ENCODE measurements at places on chromosomes 7 and 10. TPM values are rescaled to one million over a fixed set of nuclear protein-coding genes. Genes with fewer than 3 reads are reported as not detected.
A peak's percentile ranks its signal among the peaks of the same experiment; 100 is the strongest.

HSPA14 gene
- 25.4 TPM for total RNA-seq

SH2D4B gene
- total RNA-seq, result 0.17 TPM

ANKRD61 gene
- 3.5 TPM for total RNA-seq

CLDN3 gene
- not detected for total RNA-seq

JCAD gene
- 29.1 TPM for total RNA-seq

BTBD16 gene
- total RNA-seq, result not detected

KCP gene
- total RNA-seq, result 0.92 TPM

CDH23 gene
- 3.2 TPM for total RNA-seq

NPFFR1 gene
- total RNA-seq, result 0.19 TPM

OPTN gene
- 35.7 TPM for total RNA-seq

ECHDC3 gene
- total RNA-seq, result 1.7 TPM

DNA sequence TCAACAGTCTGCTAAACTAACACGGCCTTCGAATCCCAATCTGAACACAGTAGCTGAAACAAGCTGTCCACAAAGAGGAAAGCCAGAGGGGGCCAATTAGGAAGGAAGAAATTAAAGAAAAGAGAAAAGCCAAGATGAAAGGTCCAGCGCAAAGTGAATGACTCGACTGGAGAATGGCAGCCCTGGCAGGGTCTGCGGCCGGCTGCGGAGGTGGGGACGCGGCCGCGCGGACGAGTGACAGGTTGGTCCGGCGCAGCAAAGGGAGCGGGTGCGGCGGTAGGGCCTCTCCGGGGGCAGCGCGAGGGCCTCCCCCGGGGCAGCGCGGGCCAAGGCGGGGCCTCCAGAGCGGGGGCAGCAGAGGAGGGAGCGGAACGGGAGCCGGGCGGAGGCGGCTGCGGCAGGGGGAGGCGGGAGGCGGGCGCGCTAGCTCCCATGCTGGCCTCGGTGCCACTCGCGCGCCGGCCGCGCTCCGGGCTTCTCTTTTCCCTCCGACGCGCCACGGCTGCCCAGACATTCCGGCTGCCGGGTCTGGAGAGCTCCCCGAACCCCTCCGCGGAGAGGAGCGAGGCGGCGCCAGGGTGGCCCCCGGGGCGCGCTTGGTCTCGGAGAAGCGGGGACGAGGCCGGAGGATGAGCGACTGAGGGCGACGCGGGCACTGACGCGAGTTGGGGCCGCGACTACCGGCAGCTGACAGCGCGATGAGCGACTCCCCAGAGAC is at the start of gene VWC2:
Gene VWC2, plus strand, starts transcription at position 421 of the 718 bp plus-strand sequence. CDS start 1,798 bp downstream, outside the sequence.
- ATAC-seq, result peak; percentile 48

DNA sequence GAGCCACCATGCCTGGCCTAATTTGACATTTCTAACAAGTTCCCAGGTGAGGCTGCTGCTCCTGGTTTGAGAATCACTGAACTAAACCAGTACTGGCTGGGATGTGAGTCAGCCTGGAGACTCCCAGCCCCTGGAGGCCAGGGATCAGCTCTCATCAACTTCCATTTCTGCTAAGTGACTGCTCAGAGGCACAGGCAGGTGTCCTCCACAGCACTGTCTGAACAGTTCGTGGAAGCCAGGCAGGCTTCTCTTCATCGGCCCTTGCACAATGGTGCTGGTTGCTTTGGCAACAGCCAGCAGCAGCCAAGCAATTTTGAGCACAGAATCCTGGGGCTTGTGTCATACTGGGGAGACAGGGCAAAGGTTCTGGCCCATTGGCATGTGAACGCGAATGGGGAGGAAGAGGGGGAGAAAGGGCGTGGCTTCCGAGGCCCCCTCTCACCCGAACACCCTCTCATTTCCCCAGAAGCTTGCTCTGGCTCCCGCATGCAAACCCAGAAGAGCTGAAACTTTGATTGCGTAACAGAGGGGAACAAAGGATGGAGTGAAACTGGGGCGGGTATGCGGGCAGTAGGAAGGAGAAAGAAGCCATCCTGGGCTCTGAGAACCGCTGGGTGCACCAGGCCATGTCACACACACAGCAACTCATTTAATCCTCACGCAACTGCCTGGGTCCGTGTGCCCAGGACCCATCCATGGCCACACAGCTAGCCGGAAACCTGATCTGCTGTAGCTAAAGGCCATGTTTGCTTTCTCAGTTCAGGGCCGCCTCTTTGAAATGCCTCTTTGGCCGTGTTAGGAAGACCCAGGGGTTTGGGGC is 9.0 kb upstream of the POR start:
- peak; percentile 92 for ATAC-seq

DNA sequence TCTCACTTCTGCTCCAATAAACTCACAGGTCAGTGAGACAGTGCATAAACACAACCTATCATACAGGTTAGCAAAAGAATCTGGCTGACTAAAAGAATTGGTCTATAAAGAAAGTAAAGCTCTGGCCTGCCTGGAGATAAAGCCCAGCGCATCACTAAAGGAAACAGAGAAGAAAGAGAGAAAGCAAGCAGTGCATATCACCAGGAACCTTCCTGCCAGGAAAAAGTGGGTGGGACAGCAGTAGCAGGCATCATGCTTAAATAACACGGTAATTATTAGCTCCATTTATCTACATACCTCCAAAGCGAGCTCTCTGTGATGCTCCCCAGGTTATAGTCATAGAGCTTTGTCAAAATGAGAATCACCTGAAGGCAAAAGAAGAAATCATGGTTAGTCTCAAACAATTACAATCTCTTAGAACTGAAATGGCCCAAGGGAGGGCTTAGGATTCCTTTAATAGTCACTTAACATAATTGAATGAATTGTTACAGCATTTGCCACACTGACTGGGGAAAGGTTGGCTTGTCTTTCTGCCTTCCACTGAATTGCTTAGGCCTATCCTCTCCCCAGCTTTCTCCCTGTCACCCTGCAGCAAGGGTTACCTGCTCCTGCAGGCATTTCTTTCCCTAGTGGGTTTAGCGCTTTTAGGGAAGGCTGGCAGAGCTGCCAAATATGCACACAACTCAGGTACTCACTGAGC is 208.1 kb downstream of the SORCS1 start:
- ATAC-seq, result no peak

DNA sequence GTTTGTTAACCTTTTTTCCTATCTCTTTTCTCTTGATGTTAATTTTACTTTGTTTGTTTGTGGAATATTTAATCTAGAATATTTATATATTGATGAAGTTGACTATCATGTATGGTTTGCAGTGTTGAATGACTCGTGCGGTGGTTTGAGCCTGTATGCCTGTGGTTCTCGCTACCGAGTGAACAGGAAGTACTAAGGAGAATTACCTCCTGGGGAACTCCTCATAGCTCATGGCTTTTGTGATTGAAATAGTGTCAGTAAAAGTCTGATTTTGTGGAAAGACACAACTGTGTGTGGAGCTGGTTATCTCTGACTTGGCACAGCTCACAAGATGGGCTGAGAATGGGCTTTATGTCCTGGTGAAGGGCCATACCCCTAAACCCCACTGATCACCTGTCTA is 498.6 kb downstream of the GLRX3 start:
- ATAC-seq, result no peak

GRCh38 chr7:68958571-68958970 is 639.7 kb upstream of the AUTS2 start:
- no peak for ATAC-seq

- ATAC-seq, result no peak
These were observed 178.2 kb upstream of the NRG3 start for GRCh38 chr10:81696609-81697388.

- ATAC-seq, result no peak
These were observed 458 bp downstream of the COX15 start for GRCh38 chr10:99731306-99732032.

DNA sequence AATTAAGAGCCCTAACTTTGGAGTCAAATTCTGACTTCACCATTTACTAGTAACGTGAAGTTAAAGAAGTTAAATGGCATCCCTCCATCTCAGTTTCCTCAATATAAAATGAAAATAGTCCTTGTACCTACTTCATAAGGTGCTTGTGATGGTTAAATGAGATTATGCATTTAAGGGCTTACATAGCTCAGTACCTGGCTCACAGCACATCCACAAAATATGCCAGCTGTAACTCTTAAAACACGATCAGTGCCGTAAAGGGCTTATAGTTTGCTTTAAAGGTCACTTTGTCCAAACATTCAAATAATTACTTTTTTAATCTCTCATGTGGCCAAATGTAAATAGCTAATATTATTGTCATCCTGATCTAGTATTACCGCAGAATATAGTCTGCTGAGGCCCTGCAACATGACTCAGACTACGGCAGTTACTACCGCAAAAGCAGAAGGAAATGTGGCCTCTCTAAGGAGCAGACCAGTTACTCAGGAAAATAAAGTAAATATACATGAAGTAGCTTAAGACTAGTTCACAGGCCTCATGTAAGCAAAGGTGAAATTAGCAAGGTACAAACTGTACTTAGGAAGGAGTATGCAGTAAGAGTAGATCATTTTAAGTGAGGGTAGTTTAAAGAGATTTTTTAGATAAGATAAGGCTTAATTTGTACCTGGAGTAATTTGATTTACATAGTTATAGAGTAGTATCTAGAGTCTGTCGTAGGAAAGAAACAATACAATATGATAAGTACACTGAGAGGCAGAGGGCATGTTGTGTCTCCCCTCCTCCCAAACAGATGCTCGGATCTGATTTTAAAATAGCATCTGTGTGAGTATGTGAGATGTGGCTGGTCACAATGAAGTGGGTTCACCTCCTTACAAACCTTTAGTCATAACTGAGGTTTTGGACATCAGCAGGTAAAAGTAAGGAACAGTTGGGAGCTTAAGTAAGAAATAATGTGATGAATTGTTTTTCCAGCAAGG is 13.1 kb downstream of the CASP2 start:
- ATAC-seq, result no peak

GRCh38 chr7:35286422-35286821 is 32.5 kb upstream of the TBX20 start:
- no peak for ATAC-seq

DNA sequence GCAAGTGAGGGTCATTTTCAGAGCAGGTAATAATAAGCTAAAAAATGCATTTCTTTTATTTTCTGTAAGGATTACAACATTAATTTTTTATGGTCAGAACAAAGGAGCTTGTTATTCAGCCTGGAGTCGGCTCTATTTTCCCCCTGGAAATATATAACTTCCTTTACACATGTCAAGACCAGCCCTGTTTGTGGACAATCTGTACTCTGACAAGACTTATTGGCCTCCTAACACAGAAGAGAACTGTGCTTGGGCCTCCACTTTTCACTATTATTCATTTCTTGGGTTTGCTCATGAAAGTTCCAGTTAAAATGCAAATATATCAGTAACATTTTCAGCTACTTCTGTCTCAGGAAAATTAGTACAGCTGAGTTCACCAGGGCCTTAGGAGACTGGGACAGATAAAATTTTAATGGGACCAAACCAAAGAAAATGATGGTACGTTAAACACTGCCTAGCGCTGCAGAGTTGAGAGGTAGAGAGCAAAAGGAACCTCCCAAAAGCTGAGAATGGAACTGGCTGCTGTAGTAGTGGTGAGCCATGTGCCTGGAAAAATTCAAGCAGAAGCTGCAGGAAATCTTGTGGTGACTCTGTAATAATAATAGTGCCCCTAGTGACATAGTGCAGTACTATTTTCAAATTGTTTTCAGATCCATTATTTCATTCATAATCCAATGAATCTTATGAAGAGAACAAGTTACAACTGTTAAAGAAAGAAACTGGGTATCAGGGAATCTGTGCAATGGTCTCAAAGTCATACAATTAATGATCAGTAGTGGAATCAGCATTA is 227.2 kb upstream of the KIAA1217 start:
- no peak for ATAC-seq

DNA sequence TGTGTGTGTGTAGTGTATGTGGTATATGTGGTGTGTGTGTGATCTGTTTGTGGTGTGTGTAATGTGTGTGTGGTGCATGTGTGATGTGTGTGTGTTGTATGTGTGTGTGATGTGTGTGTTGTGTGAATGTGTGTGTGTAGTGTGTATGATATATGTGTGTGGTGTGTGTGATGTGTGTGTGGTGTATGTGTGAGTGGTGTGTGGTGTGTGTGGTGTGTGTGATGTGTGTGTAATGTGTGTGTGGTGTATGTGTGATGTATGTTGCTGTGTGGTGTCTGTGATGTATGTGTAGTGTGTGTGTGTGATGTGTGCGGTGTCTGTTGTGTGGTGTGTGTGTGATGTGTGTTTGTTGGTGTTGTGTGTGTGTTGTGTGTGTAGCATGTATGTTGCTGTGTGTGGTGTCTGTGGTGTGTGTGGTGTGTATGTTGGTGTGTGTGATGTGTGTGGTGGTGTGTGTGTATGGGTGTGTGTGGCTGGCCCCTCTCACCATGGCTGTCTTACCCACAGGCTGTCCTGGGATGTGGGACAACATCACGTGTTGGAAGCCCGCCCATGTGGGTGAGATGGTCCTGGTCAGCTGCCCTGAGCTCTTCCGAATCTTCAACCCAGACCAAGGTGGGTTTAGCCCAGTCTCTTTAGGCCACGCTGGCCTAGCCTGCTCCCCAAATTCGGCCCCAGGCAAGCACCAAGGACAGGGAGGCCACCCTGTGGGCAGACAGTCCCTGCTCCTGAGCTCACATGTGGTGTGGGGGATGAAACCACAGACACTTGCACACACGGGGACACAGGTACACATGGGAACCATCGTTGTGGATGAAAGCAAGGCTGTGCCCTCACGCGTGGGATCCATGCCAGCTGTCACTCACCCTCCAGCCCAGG is 25.6 kb downstream of the ADCYAP1R1 start:
- no peak for ATAC-seq

DNA sequence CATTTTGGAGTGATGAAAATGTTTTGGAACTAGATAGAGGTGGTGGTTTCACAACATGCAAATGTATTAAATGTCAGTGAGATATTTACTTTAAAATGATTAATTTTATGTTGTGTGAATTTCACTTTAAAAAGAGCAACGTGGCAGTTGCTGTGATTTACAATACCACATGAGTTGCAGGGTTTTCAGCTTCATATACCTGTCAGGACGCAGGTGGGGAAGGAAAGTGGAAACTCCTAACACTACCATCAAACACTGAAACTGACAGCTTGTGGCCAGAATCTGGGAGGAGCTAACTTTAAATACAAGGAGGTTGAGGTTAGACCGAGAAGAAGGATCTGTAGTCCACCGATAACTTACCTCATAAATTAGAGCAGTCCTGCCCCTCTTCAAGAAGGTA is 168.9 kb upstream of the TMEM72 start:
- no peak for ATAC-seq

GRCh38 chr10:99708428-99709012 is 23.4 kb downstream of the COX15 start:
- ATAC-seq, result peak; percentile 35

DNA sequence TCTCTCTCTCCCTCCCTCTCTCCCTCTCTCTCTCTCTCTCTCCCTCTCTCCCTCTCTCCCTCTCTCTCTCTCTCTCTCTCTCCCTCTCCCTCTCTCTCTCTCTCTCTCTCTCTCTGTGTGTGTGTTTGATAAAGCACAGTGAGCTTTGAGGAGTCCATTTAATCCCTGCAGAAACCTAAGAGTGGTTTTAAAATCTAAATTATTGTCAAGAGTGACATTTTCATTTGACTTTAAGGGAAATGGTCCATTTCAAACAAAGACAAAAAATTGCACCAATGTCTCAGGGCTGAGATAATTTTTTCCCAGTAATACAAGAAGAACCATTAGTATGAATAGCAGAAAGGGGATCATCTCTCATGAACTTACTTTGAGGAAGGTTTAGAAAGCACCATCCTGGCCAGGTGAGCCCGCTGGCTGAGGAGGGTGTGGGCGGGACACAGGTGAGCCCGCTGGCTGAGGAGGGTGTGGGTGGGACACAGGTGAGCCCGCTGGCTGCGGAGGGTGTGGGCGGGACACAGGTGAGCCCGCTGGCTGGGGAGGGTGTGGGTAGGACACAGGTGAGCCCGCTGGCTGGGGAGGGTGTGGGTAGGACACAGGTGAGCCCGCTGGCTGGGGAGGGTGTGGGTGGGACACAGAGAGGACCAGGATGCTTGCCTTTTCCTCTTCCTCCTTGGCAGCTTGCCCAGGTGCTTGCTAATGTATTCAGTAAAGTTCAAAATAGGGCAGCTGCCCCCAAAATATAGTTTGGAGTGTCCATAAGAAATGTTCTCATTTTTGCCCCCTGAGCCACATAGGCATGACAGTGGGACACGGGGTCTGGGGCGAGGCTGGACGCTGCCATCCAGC is 125.0 kb downstream of the DNAJB6 start:
- ATAC-seq, result no peak
